ENCODE measurements at places on chromosomes 12 and 14.

GRCh38 chr14:76133103-76133502, 18.6 kb upstream of the GPATCH2L start:
- DNase-seq: no peak

- DNase-seq: no peak
Observed at GRCh38 chr12:18306311-18306710, 45.0 kb downstream of the PIK3C2G start.

DNA sequence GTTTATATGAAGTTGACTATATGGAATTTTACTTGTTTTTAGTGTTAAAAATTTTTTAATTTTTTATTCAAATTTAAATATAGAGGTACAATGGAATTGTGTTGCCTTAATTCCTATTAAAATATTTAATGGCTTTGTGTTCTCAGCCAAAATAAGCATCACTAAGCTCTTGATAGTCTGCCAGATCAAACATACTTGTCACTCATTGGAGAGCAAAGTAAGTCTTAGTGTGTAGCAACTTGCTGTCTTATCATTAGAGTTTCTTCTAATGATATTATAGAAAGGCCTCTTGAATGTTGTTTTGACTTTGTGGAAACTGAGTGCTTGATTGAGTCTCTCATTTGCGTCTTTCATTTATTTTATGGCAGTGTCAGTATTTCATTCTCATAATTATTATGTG, 10.7 kb downstream of the SFSWAP start:
- DNase-seq: no peak

GRCh38 chr14:50943261-50943942, 881 bp downstream of the PYGL start:
- DNase-seq: no peak

DNA sequence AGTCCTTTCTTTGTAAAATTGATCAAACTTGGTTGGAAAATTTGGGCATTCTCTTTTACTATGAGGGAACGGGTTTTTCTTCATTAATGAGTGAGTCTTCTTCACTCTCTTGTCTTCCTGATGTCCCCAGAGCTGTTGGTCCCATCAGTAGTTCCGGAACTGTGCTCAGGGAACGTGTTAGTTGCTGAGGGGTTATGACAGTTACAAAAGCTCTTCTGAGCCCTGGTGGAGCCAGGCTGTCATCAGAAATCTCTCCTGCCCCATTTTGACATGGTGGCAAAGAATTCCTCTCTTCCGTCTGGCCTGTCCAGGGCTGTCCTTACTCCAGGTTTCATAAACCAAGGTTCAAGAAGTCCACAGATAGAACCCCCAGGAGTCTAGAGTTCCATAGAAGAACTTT, 208.5 kb downstream of the SLC41A2 start:
- no peak for DNase-seq

DNA sequence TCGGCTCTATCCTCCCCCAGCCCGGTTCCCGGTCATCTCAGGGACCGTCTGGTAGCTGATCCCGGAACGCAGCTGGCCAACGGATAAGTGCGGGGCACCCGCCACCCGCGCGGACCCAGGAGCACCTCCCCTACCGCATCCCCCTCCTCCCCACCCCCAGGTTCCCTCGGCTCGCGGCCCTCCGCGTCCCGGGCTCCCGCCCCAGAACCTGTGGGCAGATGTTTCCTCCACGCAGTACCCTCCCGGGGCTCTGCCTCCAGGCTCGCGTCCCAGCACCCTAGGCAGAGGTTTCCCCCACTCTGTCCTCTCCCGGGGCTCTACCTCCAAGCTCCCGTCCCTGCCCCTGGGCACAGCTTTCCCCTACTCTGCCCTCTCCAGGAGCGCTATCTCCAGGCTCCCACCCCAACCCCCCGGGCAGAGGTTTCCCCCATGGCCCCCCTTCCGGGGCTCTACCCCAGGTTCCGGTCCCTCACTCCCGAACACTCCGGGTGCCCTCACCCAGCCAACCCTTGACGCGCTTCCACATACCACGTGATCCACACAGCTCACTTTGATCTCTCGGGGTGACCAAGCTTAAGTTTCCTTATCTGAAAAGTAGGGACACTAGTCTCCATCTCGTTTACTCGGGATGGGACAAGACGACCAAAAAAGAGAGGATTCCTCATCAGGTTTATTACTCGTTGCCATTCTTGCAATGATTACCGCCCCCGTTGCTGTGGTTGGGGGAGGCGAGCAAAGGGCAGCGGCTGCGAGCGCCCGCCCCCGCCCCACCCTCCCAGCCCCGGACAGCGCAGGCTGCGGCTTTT, at the start of gene CCDC38:
TSS of gene CCDC38 (minus strand) at position 91 of the 806 bp plus-strand sequence. CDS start 6,105 bp downstream, outside the sequence.
- DNase-seq: peak; percentile 74

DNA sequence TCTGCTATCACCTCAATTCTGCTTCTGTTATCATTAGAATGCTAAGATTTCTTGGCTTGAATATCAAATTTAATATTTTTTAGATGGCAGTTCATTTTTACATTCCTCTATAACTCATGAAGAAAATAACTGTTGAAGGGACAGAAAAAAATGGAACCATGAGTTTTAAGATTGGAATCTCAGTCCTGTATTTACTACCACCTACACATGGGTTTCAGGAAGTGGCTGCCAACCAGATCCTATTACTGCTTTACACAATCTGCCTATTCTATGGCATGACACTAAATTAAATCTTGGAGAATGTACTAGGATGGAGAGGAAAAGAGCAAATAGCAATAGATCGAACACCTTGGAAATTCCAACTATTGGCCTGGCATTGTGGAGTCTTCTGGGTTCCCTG, 140.8 kb downstream of the DUSP6 start:
- DNase-seq: no peak

DNA sequence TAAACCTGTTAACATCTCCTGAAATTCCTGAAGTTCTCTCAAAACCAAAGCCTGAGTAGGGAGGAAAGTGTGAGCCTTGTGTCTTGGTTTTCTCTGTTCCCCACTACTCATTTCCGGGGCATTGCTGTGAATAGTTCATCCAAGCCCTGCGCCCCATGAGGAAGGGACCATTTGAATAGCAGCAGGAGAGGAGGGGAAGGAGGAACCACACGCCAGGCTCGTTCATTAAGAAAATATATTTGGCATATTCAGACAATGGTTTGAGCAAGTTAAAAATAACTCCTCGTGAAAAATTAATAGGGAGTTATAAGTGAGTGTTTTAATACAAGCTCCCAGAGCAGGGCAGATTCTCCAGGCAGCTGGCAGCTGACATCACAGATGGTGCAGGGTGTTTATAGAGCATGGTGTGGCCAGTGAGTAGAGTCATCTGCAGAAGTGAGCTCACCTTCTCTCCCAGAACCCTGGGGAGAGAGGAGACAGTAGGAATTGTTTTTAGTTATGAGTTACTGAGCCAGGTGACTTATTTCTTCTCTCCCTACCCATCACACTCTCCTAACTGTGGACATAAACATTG, 29.5 kb upstream of the CISTR start:
- DNase-seq: no peak

DNA sequence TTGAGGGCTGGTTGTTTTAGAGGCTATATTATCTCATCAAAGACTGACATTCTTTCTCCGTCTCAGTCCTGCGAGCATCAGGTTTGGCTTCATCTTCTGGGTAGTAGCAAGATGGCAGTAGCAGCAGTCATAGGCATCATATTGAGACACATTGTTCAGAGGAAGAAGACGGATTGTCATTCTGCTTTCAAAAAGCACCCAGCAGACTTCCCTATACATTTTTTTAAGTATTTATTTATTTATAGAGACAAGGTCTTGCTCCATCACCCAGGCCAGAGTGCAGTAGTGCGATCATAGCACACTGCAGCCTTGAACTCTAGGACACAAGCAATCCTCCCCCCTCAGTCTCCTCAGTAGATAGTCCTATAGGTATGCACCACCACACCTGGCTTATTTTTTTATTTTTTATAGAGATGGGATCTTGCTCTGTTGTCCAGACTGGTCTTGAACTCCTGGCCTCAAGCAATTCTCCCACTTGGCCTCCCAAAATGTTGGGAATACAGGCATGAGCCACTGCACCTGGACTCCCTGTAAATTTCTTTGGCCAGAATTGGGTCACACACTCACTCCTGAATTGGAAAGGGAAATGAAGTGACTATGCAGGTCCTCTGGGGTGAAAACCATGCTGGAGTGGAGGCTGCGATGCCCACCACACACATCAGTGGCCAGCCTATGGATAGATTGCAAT, 125.4 kb downstream of the SLC38A6 start:
- no peak for DNase-seq

- DNase-seq: no peak
Observed at GRCh38 chr12:93113317-93114006, 184.4 kb upstream of the EEA1 start.

DNA sequence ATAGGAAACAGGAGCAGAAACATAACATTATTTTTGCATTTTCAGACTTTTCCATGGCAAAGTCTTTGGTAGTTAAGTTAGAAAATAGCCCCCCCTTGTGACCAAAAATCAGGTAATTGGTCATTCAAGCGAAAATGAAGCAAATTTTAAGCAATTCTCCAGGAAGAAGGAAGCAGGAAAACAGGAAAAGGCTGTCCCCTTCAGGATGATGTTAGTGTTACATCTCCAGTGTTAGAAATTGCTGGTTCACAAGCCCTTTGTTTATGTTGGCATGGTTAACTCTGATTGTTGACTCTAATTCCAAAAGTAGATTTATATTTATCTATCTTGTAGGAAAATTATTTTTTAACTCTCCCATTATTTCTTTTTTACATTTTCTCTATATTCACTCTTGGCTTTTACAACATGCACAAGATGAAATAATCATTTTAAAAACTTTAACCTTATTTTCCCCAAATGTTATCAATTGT, 18.8 kb upstream of the GAS2L3 start:
- DNase-seq: peak; percentile 63

GRCh38 chr14:63192085-63192484, 12.2 kb upstream of the RHOJ start:
- DNase-seq: no peak

GRCh38 chr12:76308866-76309265, 39.3 kb downstream of the BBS10 start:
- no peak for DNase-seq

DNA sequence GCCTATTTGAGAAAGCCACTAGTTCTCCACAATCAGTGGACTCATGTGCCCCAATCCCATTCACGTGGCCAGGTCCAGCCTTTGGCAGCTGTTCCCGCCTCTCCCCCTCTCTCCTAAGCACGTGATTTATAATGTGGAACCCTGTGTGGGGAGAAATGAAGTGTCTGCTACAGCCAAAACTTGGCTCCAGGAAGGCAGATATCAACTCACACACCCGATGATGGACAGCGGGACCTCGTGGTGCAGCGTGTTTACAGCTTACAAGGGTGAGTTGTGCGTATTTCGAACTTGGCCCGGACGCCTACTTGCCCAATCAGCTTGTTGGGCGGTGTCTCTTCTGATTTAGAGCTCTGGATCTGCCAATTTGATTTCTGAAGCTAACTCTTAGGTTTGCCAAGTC, 38.1 kb upstream of the FAM181A start:
- DNase-seq: no peak

GRCh38 chr14:102723650-102724049, 53.6 kb upstream of the TRAF3 start:
- no peak for DNase-seq

- no peak for DNase-seq
Observed at GRCh38 chr14:22428700-22429291, 160.2 kb downstream of the DAD1 start.

DNA sequence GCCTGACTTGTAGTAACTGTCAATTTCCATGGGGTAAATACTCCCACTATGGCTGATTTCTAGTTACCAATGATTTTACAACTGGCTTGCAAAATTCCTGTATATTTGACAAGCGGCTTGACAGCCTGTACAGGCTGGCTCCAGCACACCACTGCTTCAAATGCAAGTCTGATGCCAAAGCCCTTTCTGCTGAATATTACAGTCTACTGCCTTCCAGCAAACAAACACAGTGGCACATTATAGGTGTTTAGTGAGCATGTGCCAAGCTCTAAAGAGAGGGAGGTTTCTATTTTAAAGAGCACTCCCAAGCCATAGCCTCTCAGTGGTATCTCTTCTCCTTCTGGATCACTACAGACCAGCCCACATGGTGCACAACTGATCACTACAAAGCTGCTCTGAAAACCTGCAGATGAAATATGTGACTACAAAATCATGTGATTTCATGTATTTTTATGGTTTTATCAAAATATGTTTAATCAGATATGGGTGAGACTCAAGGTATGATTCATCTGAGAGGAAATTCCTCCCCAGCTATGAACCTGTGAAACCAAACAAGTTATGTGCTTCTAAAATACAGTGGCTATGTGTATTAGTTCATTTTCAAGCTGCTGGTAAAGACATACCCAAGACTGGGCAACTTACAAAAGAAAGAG, 101.5 kb downstream of the RPAP3 start:
- DNase-seq: no peak

DNA sequence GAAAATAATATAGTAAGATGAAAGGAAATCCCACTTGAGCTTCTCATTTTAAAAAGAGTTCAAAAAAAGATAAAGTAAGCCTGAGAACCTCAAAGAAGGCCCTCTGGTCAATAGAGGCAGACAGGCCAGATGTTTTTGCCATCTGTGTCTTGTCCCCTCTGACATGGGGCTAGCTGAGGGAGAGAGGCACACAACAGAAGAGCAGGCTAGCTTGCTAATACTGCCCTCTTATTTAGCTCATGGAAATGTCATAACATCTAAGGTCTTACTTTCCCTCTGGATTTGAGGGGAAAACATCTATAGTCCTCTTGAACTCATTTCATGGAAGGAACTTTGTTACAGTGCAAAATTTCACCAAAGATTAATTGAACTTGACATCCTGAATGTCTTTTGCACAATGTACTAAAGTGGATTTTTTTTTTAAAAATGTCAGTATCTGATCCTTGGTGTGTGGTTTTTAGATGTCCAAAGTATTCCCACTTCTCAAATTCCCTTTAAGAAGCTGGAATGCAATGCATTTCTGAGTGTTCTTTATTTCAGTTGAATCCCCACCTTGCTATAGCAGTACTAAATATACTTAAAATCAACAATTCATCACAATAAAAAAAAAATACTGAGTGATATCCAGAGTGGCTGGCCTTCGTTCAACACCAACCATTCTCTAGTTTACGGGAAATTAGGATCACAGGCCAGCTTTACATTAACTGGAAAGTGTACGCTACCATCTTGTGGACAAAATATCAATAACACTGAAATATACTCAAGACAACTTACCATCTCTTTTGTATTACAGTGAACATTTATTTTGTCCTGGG, 176.7 kb downstream of the PAH start:
- no peak for DNase-seq

GRCh38 chr14:22824711-22825359, 4.9 kb upstream of the MRPL52 start:
- DNase-seq: no peak

GRCh38 chr14:68346556-68347343, 446.1 kb downstream of the ZFP36L1 start:
- no peak for DNase-seq

All from NCI-H1092 treated with DMSO at 0.1 percent for 48 hours (cell line).